Thyroid gland (tissue), 4 donors: ENCODE measurements at places on chromosomes 16 and 17.
A peak's percentile ranks its signal among the peaks of the same experiment; 100 is the strongest.

DNA sequence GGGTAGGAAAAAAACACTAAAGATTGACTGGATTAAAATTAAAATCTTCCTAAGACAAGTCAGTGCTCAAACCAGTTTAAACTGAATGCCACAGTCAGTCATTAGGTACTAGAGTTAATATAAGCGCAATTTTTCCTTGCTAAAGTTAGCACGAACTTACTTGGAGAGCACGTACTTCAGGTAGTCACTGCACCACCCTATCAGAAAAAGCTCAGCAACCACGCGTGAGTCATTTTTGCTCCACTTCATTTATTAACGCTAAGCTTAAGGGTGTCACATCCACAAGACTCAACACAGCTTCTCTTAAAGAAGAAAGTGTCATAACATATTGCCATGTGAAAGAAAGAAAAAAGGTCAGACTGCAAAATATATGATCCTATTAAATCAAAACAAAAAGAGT lies 53.1 kb downstream of the TEX2 start:
- DNase-seq = no peak

- DNase-seq = no peak
These were observed 43.3 kb downstream of the ARHGAP27 start for GRCh38 chr17:45389354-45389753.

DNA sequence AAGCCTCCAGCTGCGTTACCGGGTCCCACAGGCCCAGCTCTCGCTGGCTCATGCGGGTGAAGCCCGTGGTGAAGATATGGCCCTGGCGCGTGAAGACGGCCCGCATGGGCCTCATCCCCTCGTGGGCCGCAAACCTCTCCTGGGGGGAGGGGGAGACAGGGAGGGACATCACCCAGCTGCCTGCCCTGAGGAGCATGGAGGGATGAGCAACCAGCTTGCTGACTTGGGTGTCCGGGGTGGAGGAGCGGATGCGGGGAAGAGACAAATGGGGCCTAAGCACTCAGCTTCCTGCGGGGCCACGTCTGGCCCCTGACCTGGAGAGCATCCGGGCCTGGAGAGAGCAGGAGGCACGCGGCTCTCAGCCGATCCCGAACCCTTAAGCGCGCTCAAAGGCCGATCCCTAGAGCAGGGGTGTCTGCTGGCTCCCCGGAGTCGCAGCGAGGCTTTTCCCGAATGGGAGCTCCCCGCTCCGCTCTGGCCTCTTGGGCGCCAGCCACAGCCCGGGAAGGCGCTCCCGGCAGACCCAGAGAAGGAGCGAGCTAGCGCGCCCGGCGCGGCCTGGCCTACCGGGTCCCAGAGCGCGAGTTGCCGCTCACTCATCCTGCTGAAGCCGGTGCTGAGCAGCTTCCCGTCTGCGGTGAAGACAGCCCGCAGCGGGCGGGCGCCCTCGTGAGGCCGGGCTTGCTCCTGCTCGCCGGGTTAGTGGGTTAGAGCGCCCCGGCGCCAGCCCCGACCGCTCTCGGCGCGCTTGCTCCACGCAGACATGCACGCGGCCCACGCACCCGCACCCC lies 5.0 kb downstream of the CORO6 start:
- DNase-seq = peak; percentile 57

DNA sequence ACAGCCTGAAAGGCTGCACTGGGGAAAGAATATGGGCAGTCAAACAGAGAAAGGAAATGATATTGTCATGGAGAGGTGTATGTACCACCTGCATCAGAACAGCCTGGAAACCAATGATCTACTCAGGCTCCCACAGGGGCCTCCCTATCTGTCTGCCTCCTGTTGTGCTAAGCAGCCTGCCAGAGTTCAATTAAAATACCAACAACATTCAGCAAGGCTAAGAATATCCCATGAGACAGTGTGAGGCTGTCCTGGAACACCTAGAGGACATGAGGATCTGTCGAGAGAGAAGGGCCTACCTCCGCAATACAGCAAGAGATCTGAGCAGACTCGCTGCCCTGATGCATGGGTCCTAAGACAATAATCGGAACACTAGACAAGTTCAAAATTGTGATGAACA lies 8.4 kb downstream of the FXR2 start:
- no peak for DNase-seq

- no peak for DNase-seq
These were observed 7.4 kb downstream of the CRISPLD2 start for GRCh38 chr16:84827131-84827574.

DNA sequence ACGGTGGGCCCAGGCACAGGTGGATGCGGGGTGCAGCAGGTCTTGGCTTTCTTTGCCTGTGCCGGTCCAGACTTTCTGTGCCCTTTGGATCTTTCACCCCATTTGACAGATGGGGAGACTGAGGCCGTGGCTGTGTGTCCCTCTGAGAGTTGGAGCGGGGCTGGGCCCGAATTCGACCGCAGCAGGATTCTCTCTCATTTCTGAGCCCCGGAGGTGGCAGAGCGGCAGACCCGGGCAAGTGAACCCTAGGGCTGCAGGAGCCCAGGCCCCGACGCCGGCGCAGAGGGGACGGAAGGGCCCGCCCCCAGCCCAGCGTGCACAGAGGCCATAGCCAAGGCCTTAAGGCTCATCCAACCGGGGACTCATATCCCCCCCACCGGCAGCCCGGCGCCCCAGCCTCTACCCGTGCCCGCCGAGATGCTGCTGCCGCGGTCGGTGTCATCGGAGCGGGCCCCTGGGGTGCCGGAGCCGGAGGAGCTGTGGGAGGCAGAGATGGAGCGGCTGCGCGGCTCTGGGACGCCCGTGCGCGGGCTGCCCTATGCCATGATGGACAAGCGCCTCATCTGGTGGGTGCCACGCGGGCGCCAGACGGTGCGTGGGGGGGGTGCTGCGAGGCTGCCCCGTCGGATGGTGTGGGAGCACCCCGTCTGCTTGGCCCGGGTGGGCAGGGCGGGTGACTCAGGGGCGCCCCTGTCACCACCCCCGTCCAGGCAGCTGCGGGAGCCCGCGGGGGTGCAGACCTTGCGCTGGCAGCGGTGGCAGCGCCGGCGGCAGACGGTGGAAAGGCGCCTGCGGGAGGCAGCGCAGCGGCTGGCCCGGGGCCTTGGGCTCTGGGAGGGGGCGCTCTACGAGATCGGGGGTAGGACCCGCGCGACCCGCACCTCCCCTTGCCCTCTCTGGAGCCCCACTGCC lies 857 bp downstream of the TMC8 start:
- no peak for DNase-seq

GRCh38 chr16:1152651-1153259 lies at the start of gene CACNA1H:
Gene CACNA1H (plus strand): TSS chr16:1153106. CDS start chr16:1153738, 632 bp downstream.
- DNase-seq = no peak

DNA sequence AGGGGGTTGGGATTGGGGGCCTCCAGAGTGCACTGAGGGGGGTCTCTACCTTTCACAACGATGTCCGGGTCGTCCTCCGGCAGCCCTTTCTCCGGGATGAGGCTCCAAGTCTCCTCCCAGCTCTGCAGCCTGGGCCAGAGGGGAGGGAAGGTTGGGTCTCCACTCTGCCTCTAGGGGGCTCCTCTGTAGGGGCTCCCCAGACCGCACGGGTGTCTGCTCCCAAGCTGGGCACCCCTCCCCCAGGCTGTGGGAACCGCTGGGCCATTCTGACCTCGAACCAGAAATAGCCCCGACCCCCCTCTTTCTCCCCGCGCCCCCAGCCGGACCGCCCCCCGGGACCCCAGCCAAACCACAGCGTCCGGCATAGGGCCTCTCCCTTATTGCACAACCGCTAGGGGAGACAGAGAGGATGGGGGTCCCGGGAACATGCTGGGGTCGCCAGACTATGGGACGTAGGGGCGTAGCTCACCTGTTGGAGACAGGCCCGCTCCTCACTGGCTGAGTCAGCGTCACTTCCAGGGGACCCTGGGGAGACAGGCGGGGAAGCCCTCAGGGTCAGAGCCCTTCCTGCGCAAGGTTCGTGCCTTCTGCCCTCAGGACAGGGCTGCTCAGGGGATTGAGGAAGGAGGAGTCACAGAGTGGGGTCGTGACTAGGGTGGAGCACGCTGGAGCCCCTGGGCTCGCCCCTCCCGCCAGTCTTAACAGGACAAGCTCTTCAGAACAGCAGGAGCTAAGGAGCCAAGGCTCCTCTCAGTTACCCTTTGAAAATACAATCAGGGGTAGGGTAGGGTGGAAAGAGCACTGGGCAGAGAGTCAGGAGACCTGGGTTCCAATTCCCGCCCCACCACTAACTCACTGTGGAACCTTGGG lies 2.7 kb downstream of the PLEKHH3 start:
- DNase-seq = no peak

GRCh38 chr16:66493490-66494401 lies 56.2 kb downstream of the TK2 start:
- DNase-seq = no peak
